SIG-M5 (cell line): ENCODE measurements at places on chromosomes 1 and 21.

GRCh38 chr1:230224101-230224960 lies 157.3 kb downstream of the GALNT2 start:
- DNase-seq: no peak

- DNase-seq: no peak
Observed at GRCh38 chr1:145871994-145872924, 13.4 kb upstream of the PIAS3 start.

GRCh38 chr1:14783592-14783886 lies 185.1 kb downstream of the KAZN start:
- no peak for DNase-seq

DNA sequence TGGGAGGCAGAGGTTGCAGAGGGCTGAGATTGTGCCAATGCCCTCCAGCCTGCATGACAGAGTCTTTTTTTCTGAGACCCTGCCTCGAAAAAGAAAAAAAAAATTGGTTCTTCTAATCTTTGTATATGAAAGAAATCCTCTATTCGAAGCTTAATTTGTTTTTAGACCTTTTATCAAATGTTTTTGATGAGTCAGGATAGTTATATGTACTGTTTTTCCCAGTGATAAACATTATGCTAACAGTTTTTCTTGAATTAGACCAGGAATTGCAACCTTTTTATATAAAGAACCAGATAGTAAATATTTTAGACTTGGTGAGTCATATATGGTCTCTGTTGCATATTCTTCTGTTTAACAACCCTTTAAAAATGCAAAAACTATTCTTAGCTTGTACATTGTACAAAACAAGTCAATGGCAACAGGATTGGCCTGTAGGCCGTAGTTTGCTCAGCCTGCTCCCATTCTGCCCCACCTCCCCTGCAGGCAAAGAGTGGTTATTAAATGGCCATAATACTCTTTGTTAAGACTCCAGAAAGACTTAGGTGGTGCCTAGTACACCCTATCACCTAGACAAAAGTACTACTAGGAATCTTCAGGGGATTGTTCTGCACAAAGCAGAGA lies 45.2 kb downstream of the LYST start:
- DNase-seq: no peak

DNA sequence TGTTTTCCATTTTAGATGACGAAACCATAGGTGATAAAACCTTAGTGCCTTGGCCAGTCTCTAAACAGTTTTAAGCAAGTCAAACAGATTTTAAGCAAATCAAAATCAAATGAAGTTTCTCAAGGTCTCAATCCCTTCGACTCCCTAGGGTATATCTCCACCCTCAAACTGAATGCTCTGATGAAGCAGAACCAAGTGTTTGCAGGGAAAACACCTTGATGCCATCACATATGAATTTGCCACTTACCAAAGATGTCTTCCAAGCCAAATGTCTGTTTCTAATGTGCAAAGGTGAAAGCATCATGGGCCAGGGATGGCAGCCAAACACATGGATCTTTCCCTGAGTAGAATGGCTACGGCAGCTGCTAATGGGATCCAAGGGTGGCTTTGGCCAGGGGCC lies 116.4 kb upstream of the COP1 start:
- no peak for DNase-seq

- DNase-seq: no peak
Observed at GRCh38 chr21:36134803-36135390, at the start of gene CBR3. Gene CBR3 (plus strand): TSS chr21:36135079. CDS start chr21:36135193, 114 bp downstream.

- DNase-seq: no peak
Observed at GRCh38 chr1:186605762-186606350, 74.4 kb downstream of the PTGS2 start.

DNA sequence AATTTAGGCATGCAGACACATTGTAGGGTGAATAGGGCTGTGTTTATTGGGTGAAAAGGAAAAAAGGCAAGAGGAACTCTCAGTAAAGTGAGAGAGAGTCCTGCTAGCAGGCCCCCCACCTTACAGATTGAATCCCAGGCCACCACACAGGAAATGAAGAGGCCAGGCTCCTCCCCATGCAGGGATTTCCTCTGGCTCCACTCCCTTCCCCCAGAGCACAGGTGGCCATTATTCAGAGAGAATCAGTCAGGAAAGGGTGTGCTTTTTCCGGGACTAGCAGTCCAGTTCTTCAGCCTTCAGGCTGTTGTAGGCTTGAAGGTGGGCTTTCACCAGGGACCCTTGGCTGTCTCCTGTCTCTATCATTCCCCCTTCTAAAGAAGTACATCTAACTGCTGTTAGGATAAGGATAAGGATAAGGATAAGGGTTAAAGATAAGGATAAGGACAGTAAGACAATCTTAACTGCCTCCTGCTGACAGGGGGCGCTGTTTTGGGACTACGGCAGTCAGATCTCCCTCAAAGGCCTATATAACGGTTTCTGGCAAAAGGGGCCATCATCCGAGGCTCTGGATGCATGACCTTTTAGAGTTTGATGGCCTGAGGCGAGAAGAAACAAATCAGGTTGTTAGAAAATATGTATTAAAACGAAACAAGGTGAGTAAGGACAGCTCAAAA lies 26.3 kb downstream of the ZNF648 start:
- DNase-seq: no peak

GRCh38 chr1:8349961-8350360 lies 32.0 kb downstream of the SLC45A1 start:
- DNase-seq: no peak

DNA sequence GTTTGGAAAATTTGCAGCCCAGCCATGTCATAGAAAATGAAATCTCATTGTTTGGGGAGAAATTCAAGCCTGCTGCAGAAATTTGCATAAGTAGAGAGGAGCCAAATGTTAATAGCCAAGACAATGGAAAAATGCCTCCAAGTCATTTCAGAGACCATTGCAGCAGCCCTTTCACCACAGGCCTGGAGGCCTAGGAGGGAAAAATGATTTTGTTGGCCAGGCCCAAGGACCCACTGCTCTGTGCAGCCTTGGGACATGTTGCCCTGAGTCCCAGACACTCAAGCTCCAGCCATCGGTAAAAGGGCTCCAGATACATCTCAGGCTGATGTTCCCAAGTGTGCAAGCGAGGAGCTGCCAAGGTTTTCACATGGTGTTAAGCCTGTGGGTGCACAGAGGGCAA lies 1.1 kb downstream of the KRTAP19-2 start:
- DNase-seq: no peak

GRCh38 chr1:204077979-204078696 lies 5.2 kb downstream of the SOX13 start:
- DNase-seq: no peak

GRCh38 chr1:55646181-55646580 lies 431.0 kb upstream of the USP24 start:
- DNase-seq: no peak

- DNase-seq: no peak
Observed at GRCh38 chr1:189764391-189765320, 713.0 kb downstream of the BRINP3 start.

- no peak for DNase-seq
Observed at GRCh38 chr1:85047472-85048295, 616 bp downstream of the MCOLN3 start.

GRCh38 chr1:25011943-25012638 lies 82.0 kb upstream of the RUNX3 start:
- no peak for DNase-seq

GRCh38 chr1:115829023-115829674 lies 11.8 kb downstream of the NHLH2 start:
- DNase-seq: no peak

GRCh38 chr1:230760360-230760827 lies 13.2 kb downstream of the CAPN9 start:
- no peak for DNase-seq

GRCh38 chr1:59076612-59077011 lies 220.3 kb upstream of the FGGY start:
- DNase-seq: no peak

DNA sequence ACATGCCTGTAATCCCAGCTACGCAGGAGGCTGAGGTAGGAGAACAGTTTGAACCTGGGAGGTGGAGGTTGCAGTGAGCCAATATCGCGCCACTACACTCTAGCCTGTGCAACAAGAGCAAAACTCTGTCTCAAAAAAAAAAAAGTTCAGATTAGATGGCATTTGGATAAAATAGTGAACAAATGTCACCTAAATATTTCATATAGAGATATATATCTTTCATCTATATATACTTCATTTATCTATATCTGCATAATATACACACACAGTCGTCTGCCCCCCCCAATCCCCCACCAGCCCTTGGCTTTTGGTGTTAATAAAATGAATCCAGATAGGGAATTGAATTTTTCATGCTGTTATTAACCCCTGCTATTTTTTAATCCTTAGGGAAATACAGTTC lies 5.0 kb downstream of the PPP1R15B start:
- DNase-seq: no peak

DNA sequence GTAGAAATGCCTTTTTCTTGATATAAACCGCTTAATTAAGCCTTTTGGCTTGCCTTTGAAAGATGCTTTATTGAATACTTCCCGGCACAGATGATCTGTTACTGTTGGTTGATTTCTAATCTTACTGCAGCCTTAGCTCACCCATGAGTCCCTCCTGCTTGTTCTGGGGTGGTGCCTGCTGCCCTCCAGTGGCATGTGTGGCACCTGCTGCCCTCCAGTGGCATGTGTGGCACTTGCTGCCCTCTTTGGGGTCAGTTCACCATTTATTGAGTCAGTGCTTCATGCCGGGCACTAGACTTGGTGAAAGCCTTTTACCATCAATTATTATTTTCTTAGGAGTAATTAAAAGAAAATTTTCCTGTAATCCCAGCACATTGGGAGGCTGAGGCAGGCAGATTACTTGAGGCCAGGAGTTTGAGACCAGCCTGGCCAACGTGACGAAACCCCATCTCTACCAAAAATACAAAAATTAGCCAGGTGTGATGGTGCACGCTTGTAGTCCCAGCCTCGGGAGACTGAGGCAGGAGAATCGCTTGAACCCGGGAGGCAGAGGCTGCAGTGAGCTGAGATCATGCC lies 54.3 kb downstream of the ADARB1 start:
- DNase-seq: no peak

GRCh38 chr1:119318466-119319309 lies 49.9 kb upstream of the HAO2 start:
- no peak for DNase-seq

DNA sequence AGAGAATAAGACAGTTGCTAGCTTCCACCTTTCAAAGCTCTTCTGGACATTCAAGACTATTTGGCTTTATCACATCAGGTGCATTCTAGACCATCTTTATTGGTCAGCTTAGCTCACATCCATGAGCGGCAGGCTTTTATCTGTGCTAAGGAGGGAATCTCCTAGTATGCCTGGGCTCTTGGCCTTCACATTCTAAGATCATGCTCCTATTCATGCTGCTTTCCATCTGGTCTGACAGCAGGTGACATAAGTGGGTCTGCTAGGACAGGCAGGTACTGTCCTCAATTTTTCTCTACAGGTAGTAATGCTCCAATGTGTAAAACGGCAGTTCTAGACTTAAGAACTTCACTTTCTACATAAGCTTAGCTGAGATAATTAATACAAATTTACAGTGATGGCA lies 39.2 kb upstream of the ADAMTS1 start:
- DNase-seq: no peak

DNA sequence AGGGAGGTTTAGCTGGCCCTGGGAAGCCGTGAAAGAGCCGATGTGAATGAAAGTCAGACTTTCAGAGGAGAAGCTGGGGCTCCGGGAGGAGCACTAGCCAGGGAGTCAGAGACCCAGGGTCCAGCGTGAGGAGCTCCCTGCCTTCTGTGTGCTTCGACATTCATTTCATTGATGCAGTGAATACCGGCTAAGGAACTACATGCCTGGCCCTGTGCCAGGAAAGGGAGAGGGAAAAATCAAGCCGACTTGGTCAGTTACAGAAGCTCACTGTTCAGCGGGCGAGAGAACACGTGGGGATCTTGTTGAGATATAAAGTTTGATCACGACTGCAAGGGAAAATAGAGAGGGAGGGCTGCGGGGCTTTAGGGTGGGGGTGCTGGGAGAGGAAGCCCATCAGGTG lies 76.7 kb upstream of the RUNX3 start:
- DNase-seq: no peak

- no peak for DNase-seq
Observed at GRCh38 chr1:35675773-35676172, 34.4 kb upstream of the PSMB2 start.

GRCh38 chr1:230300322-230301301 lies 125.5 kb downstream of the PGBD5 start:
- no peak for DNase-seq

DNA sequence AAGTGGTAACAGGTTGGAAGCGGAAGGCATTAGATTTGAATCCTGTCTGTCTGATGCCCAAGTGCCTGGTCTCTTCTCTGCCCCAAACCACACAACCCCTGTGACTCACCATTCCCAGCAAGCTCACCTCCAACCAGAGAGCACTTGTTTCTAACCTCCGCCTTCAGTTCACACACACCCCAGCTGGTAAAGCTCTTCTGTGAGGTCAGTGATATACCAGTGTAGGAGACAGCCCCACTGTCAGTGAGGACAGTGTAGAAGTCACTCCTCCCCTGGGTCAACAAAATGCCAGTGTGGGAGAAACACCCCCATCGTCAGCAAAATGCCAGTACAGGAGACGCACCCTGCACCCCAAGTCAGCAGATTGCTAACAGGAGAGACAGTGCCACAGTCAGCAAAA lies 2.6 kb downstream of the RIMS3 start:
- DNase-seq: no peak

- DNase-seq: no peak
Observed at GRCh38 chr1:220991959-220992704, 112.9 kb downstream of the HLX start.

GRCh38 chr1:51316113-51316845 lies 14.1 kb downstream of the TTC39A start:
- no peak for DNase-seq

- DNase-seq: no peak
Observed at GRCh38 chr1:206128196-206128595, 11.0 kb upstream of the AVPR1B start.

DNA sequence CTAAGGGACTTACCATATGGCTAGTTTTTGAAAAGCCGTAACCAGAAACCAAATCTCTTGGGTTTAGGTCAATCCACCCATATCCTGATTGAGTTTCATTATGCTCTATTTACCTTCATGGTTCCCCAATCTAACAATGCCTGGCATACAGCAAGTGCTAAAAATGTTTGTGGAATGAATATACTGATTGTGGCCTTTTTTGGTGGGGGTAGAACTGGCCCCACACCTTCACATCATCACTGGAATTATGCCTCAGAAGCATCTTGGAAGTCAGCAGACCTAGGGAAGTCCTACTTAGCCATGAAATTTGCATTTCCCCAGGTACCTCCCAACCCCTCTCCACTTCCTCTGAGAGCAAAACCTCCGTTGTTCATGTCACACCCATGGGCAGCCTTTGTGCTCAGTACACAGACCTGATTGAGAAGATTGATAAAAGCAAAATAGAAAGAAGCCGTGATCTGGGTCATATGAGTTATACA lies 17.8 kb upstream of the SLAMF1 start:
- no peak for DNase-seq
